ENCODE measurements at places on chromosomes 3 and 15.

- DNase-seq = no peak
Measured at GRCh38 chr3:128486681-128487537, 6.1 kb downstream of the GATA2 start.

- DNase-seq = no peak
Measured at GRCh38 chr3:28590860-28591259, 242.2 kb upstream of the AZI2 start.

- DNase-seq = no peak
Measured at GRCh38 chr3:14412831-14413380, 10.5 kb downstream of the SLC6A6 start.

DNA sequence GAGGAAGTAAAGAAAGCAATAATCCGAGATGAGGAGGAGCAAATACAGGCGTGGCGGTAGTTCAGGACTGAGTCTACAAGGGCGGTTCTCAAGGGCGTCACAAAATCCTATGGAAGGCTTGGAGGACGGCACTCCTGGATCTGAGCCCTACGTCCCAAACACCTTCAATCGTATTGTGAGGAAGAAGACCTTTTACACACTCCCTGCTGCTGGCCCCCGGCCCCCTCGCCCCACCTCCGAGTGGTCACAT lies 747 bp downstream of the PLD1 start:
- no peak for DNase-seq

DNA sequence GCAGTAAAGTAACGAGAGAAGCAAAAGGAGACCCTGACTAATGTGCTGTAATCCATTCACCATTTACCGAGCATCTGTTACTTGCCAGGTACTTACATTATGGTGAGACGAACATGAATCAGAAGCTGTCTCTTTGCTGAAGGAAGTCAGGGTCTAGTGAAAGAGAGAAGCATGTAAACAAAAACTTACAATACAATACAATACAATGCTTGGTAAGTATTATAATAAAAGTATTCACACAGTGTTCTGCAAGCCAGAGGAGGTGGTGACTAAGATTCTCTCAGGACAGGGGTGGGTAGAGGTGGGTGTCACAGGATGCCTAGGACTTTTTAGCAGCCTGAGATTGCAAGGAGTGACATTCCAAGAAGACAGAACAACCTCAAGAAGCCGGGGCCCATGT lies 50.2 kb upstream of the MGA start:
- no peak for DNase-seq

DNA sequence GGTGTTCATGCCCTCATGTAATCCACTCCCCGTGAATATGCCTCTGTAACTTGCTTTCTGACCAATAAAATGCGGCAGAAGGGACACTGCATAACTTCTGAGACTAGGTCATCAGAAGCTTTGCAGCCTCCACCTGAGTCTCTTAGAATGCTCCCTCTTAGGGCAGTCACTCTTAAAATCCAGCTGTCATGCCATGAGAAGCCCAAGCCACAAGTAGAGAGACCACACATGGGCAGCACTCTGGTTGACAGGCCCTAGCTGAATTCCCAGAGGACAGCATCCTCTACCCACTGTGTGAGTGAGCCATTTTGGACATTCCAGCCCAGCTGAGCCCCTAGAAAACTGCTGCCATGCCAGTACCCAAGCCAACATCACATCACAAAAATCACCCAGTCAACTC lies 41.4 kb downstream of the SCAPER start:
- no peak for DNase-seq

DNA sequence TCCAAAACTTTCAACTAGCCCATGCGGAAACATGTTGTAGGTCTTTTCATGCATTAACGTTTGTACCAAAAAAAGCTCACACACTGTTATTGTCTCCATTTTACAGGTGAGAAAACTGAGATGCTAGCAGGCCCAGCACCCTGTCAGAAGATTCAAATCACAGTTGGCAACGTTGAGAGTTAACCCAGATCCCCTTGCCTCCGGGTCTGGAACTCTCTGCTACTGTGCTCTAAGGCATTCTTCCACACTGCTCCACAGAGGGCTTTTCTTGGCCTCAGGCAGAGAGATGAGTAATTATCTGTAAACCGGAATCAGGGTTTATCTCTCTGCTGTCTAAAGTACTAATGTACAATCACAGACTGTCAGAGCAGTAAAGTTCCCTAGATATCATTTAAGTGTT lies 186.0 kb upstream of the LPP start:
- DNase-seq = no peak

DNA sequence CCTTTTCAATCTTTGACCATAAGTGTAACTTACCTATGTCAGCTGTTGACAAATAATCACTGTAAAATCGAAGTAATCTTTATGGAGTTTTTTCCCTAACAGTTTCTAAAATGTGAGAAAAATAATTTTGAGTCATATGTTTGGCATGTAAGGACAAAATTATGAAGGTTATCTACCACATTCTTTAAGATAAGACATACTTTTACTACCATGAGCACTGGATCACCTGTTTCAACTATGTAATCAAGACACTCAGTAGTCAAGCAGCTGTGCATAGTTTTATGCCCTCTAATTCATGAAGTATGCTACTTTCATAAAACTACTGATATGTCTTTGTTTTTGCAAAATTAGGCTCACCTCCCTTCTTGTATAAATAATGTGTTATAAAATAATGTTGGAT lies 12.1 kb downstream of the FGF7 start:
- no peak for DNase-seq

DNA sequence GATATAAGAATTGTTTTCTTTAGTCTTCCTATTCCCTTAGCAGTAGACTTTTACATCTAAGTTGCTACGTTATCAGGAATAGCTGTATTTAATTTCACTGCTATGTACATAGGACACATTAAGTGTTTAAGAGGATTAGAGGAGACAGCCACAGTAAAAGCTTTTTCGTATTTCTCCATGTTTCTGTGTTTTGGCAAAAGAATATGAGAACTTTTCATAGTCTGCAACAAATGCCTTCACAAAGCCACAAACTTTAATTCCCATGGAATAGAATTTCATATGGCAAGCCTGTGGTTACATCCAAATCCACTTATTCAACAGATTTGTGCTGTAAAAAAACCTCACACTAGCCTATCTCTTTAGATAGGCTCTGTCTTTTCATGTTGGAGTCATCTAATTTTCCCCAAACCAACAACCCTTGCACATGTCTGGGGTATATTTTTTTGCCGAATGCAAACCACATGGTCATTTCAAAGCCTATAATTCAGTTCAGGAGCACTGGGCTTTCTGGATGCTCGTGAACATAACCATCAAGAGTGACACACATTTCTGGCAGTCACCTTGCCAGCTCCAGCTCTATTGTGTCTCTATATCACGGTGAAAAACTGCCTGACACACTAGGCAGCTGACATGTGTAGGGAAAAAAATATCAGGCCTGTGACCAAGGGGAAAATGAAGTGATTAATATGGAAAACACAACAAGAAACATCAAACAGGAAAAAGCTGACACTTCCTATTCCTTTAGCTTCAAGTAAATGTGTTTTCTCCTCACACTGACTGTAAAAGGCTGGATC lies 19.2 kb downstream of the PLD1 start:
- no peak for DNase-seq

- DNase-seq = no peak
Measured at GRCh38 chr3:66476852-66477381, 23.9 kb downstream of the LRIG1 start.

DNA sequence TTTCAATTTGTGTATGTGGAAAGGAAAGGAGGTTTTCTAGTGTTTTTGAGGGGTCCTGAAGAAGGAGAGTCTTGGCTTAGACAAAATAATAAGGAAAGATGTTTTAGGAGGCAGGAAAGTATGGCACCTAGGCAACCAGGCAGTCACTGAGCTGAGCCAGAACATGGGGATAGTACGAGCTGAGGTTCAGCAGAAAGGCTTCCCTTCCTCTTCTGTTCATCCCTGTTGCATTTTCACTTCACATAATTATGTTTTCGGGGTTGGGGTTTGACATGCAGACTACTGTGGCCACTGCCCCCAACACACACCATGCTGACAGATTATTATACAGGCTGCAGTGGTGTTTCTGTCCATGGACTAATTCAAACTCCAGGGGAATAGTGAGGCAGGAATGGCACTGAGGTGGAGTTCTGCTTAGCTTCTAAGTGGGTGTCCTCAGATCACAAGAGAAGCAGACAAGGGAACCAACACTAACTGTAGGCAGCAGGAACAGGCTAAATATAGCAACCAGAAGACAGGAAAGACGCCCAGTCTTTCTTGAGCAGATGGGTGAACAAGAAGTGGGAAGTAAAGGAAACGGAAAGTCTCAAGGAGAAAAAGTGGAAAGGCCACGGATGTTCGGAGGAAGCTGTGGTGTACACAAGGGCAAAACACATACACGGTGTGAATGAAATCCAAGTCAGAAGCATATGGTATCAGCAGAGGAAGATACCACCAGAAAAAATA lies 305.8 kb downstream of the PLCL2 start:
- DNase-seq = no peak

DNA sequence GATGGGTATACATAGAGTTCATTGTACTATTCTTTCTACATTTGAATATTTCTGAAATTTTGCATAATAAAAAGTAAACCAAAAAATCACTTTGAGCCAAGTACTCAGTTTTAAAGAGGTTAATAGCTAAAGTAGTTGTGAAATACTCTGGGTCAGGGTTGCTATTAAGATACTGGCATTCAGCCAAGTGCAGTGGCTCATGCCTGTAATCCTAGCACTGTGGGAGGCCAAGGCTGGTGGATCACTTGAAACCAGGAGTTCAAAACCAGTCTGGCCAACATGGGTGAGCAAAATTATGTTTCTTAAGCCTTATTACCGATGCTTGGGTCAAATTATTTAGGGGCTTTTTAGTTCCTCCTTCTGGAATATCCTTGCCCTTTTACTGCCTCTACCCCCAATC lies 122.0 kb upstream of the MELTF start:
- DNase-seq = no peak

DNA sequence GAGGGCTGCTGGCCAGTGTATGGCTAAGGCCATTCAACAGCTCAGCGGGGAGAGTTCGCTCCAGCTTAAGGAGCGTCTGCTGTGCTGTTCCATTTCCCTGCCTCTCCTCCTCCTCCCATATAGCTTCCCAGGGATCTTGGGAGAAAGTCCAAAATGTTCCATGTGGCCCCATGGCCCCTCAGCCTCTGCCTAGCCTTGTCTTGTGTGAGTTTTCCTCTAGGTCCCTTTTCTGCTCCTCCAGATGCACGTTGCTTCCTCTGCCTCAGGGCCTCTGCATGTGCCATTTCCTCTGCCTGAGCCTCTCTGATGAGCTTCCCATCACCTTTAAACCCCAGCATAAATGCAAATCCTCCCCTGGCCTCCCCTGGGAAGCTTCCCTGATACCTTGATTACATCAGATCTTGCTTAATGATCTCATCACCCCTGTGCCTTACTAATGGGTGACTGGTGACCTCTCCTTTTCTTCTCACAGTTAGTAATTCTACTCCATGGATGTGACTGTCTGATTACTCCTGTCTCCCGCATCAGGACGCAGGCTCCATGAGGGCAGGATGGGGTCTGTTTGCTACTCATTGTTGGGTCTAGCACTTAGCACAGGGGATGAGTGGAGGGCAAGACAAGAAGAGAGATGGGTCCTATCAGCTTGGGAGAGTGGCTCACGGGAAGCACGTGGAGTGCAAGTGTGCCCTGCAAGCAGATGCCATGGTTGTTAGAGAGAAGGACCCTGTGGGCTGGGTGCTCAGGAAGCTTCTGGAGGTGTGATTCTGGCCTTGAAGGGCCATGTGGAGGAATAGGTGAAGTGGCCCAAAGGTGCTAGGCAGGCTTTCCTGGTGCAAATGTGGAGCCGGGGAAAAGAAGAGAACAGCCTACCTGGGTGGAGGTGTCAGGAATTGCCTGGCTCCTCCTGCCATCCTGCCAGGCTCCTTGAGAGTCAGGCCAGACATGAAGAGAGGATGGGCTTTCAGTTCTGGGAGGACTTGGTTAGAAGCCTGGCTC lies 23.8 kb downstream of the ITGA11 start:
- DNase-seq = no peak

- DNase-seq = no peak
Measured at GRCh38 chr15:68277131-68277602, 378 bp upstream of the FEM1B start.

DNA sequence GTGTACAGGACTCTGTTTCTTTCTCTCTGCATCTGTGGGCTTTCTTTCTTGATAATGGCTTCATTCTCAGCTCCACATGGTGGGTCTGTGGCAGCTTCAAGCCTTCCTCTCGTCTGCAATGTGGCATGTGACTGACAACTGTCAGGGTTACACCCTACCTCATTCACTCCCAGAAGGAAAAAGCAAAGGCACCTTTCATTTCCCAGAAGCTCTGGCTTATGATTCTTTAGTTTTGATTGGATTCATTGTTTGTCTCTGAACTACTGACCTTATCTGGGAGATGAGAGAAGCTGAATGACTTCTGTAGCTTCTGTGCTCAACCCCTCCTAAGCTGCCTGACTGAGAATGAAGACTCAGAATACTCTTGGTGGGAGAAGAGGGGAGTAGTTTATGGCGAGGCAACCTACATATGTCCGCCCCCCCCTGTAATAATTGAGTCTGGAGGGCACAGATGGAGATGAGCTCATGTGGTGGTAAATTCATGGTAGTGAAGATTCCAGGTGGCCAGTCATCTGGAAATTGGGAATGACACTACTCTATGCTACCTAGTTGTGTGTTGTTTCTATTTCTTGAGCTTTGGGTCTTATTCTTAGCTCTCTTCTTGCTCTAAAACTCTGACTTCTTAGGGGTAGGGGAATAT lies 38.4 kb downstream of the KCNAB1 start:
- no peak for DNase-seq

- no peak for DNase-seq
Measured at GRCh38 chr3:8981700-8982099, 18.4 kb upstream of the RAD18 start.

DNA sequence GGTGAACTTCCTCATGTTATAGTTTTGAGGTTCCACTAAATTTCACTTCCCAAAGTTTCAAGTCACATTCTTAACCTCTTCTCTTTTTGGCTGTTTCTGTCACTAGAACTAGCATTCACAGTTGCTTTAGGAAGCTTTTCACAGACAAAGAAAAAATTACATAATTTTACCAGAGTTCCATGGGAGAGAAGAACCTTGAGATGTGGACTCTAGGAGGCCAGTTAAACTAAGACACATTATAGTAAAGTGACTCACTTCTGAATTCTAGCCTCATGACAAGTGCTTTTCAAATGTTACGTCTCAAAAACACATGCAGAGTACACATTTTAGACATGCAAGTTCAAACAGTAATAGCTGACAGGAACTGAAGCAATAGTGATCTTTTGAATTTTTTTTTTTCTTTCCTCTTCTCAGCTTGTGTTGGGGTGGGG lies 39.9 kb upstream of the LRTM1 start:
- no peak for DNase-seq

DNA sequence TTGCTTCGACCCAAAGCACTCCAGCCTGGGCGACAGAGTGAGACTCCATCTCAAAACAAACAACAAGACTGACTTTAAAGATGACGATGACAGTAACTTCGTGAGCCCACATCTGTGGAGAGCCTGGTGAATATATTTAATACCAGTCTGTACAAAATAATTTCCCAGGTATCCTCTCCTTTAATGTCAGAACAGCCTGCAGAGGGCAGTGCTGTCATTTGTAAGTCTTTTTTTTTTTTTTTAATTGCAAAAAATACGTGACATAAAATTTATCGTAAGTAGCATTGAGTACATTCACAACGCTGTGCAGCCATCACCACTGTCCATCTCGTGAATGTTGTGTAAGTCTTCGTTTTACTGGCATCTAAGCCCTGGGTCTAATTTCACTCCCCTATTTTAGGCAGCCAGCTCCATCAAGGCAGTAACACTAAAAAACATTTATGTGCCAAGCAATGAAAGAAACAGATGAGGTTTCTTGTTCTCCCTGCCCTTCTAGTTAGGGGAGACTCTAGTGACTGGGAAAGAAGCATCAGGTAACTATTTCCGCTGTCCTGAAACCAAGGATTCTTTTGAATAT lies 1.4 kb downstream of the HTD2 start:
- DNase-seq = no peak

- DNase-seq = no peak
Measured at GRCh38 chr3:38131621-38132369, 5.1 kb downstream of the ACAA1 start.
